Smooth muscle cell of the umbilical artery (primary cell): ENCODE measurements at places on chromosomes 7 and 10. TPM values are rescaled to one million over a fixed set of nuclear protein-coding genes. Genes with fewer than 3 reads are reported as not detected.

The CHRM2 gene
- total RNA-seq = 0.14 and 6.2 TPM in 2 replicates

The WEE2 gene
- not detected in 2 replicates for total RNA-seq

The SPDYE9 gene
- total RNA-seq = not detected in 2 replicates

The NDUFB2 gene
- total RNA-seq = 116 and 136 TPM in 2 replicates

The NRP1 gene
- total RNA-seq = 200 and 546 TPM in 2 replicates

The STEAP1 gene
- total RNA-seq = 12.5 and 20.5 TPM in 2 replicates

The GARIN1A gene
- 0.89 and 1.5 TPM in 2 replicates for total RNA-seq

The CYP2W1 gene
- under 0.01 TPM in 1 of 2 replicates, not detected in the other for total RNA-seq

The ATP5F1C gene
- total RNA-seq = 187 and 197 TPM in 2 replicates

The INPP5F gene
- 48.5 and 50.5 TPM in 2 replicates for total RNA-seq

The ABCB1 gene
- total RNA-seq = 0.05 TPM in 1 of 2 replicates, not detected in the other

The ZNF239 gene
- 7.1 and 10.2 TPM in 2 replicates for total RNA-seq

The AGAP9 gene
- total RNA-seq = 4.8 and 5.5 TPM in 2 replicates

The PON3 gene
- not detected in 2 replicates for total RNA-seq

The TUBAL3 gene
- not detected in 2 replicates for total RNA-seq

The GSTO1 gene
- total RNA-seq = 158 and 323 TPM in 2 replicates

The DLX6 gene
- not detected in 2 replicates for total RNA-seq

The FBXL13 gene
- total RNA-seq = 2.1 and 2.3 TPM in 2 replicates

The SLC13A4 gene
- 0.05 TPM in 1 of 2 replicates, not detected in the other for total RNA-seq

The ASB10 gene
- total RNA-seq = not detected in 2 replicates

The CFAP70 gene
- 0.97 and 1.5 TPM in 2 replicates for total RNA-seq

The TFEC gene
- total RNA-seq = under 0.01 and 0.46 TPM in 2 replicates

The SPDYE6 gene
- not detected in 2 replicates for total RNA-seq

The UNC5B gene
- total RNA-seq = 43.4 and 46.3 TPM in 2 replicates

The ANK3 gene
- 14.3 and 27.5 TPM in 2 replicates for total RNA-seq

The HTR7 gene
- 11.0 and 22.9 TPM in 2 replicates for total RNA-seq

The AKR1C3 gene
- total RNA-seq = 1.2 TPM in 2 replicates

The TMEM270 gene
- total RNA-seq = not detected in 2 replicates

The MYH16 gene
- under 0.01 and 0.32 TPM in 2 replicates for total RNA-seq

The CROT gene
- total RNA-seq = 15.3 and 30.9 TPM in 2 replicates

The COL28A1 gene
- 0.32 TPM in 1 of 2 replicates, not detected in the other for total RNA-seq

The TMEM196 gene
- total RNA-seq = not detected in 2 replicates

The SNCG gene
- total RNA-seq = 1.8 and 3.3 TPM in 2 replicates

The CNNM1 gene
- total RNA-seq = under 0.01 and 0.14 TPM in 2 replicates

The SPDYE2 gene
- total RNA-seq = not detected in 2 replicates

The MYOF gene
- 202 and 385 TPM in 2 replicates for total RNA-seq

The TBXAS1 gene
- total RNA-seq = 0.30 and 2.4 TPM in 2 replicates

The GATA3 gene
- total RNA-seq = not detected in 2 replicates

The LIPF gene
- not detected in 2 replicates for total RNA-seq

The ANKRD1 gene
- total RNA-seq = 6.2 and 56.1 TPM in 2 replicates

The INSYN2A gene
- 0.30 and 0.78 TPM in 2 replicates for total RNA-seq

The COL26A1 gene
- total RNA-seq = not detected in 2 replicates

The ZCCHC24 gene
- 14.3 and 24.5 TPM in 2 replicates for total RNA-seq

The HABP2 gene
- total RNA-seq = not detected in 2 replicates

The NPSR1 gene
- not detected in 2 replicates for total RNA-seq

The ITIH5 gene
- 0.05 and 0.30 TPM in 2 replicates for total RNA-seq

The PAXIP1 gene
- 6.2 and 9.0 TPM in 2 replicates for total RNA-seq

The ZNF775 gene
- 5.6 and 5.9 TPM in 2 replicates for total RNA-seq
